Natural killer cell treated with Interleukin-12 subunit alpha and Interleukin-12 subunit beta and Interleukin-15 and Interleukin-18, amount 100 ng/mL, for 72 hours (primary cell): ENCODE measurements at places on chromosomes 4 and X. TPM values are rescaled to one million over a fixed set of nuclear protein-coding genes. Genes with fewer than 3 reads are reported as not detected.

IL13RA1 gene
- total RNA-seq, result 0.11 TPM

PAGE5 gene
- total RNA-seq, result not detected

DNA sequence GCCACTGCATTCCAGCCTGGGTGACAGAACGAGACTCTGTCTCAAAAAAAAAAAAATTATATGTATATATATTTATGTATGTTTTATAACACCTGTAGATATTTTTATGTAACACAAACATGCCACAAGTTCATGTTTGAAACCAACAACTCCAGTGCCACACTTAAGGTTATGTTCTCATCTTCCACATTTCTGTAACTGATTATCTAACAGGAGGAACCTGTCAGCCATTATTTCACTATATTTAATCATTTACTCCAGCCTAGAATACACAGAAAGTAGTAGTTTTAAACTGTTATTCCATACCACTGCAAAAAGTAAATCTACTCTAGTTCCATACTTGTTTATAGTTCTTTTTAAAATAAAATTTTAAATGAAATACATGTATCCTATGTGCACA lies 32.3 kb downstream of the MCUB start:
- no peaks in the 10 kb centered on the region for H3K27me3 ChIP-seq
- no peaks in the 10 kb centered on the region for H3K36me3 ChIP-seq
- H3K4me3 ChIP-seq, result no peak overlapping the region
- peaks cover 8% of the 10 kb centered on the region for H3K4me1 ChIP-seq

DNA sequence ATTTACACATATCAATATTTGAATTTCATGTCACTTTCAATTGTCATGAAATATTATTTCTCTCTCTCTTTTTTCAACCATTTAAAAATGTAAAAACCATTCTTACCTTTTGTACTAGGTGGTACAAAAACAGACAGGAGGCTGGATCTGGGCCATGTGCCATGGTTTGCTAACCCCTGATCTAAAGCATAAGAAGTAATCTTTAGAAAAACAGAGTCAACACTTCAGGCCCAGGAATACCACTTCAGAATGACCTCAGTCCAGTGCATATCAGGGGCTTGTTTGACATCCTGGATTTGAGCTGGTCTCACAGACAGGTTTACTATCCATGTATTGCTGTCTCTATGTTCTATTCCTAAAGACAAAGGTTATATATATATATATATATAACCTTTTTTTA lies 102.5 kb downstream of the DCHS2 start:
- no peak overlapping the region for H3K4me3 ChIP-seq
- no peaks in the 10 kb centered on the region for H3K27me3 ChIP-seq
- DNase-seq, result no peak

- peak overlapping the region; percentile 89 for H3K4me3 ChIP-seq
- peak; percentile 61 for DNase-seq
- H3K27ac ChIP-seq, result peak overlapping the region; percentile 87
- H3K27me3 ChIP-seq, result no peaks in the 10 kb centered on the region
These were observed 705 bp downstream of the RPS6KA3 start for GRCh38 chrX:20265726-20266681.

DNA sequence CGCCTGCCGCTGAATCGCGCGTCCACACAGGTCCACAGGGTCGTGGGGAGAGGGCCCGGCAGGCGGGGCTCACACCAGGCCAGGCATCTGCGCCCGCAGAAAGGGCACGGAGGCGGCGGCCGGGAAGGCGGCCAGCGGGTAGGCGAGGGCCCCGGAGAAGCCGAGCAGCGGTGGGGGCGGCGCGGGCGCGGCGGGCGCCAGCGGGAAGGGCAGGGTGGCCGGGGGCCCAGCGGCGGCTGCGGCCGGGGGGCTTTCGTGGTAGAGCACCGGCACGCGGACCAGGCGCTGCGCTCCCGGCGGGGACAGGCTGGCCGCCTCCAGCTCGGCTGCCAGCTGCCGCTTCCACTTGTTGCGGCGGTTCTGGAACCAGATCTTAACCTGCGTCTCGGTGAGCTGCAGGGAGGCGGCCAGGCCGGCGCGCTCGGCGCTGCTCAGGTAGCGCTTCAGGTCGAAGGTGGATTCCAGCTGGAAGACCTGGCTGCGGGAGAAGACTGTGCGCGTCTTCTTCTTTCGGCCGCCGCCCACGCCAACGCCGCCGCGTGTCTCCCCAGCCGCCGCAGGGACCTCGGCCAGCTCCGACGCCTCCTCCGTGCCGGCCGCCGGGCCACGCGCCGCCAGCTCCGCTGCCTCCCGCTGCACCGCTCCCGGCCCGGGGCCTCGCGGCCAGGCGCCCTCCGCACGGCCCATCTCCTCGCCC lies 3.9 kb downstream of the HMX1 start:
- no peak overlapping the region for H3K4me3 ChIP-seq
- no peaks in the 10 kb centered on the region for H3K4me1 ChIP-seq
- no peak overlapping the region for H3K27ac ChIP-seq
- H3K27me3 ChIP-seq, result peaks cover 51% of the 10 kb centered on the region

DNA sequence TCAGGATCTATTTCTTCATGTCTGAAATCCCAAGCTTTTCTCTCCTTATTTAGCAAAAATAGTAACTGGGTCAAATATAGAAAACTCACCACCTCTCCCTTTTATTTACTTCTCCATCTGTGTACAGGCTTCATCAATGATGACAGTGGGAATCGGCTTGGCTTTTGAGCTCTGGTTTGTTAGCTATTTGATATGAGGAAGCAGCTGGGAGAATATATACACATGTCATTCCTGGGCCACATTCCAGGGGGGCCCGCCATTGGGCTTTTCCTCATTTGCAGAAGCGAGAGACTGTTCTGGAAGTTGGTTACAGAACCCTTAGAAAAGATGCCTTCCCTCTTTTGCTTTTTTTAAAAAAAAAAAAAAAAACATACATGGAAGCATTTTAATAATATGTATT lies 107.4 kb upstream of the F9 start:
- no peaks in the 10 kb centered on the region for H3K27me3 ChIP-seq
- no peak overlapping the region for H3K4me3 ChIP-seq
- no peaks in the 10 kb centered on the region for H3K4me1 ChIP-seq
- H3K27ac ChIP-seq, result no peak overlapping the region
